ENCODE measurements at places on chromosomes 12 and 14. TPM values are rescaled to one million over a fixed set of nuclear protein-coding genes. Genes with fewer than 3 reads are reported as not detected.

OR6C68 gene
- not detected for total RNA-seq

FAM90A1 gene
- total RNA-seq = 0.54 TPM

DNA sequence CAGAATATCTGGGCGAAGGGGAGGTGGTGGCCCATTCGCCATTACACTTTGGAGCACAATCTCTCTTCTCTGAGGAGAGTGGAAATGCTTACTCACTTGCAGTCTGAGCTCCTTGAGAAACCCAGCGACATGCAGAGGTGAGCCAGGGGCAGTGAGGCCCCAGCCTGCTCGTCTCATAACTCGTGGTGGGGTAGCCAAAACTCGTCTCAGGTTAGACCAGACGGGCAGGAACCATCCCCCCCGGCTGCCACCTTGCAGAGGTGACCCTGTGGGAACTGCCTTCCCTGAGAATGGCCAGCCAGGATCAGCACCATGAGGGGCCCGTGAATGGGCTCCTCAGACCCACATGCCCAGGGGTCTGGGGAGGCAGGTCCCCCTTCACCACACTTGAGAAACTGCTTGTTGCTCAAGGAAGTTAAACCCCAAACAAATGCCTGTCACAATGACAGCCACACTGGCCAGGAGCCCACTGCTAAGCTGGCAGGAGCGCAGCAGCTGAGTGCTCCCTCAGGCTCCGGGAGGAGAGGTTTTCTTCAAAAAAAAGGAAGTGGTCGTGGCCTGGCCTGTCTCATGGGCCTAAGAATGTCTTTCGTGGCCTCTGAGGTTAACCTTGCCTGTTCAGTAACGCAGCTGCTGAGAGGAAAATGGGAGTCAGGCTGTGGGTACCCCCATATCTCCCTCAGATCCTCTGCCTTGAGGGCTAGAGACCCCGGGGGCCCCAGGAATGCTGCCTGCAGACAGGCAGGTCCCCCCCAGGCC, 9.2 kb upstream of the ALDH2 start:
- peak; percentile 58 for DNase-seq

DNA sequence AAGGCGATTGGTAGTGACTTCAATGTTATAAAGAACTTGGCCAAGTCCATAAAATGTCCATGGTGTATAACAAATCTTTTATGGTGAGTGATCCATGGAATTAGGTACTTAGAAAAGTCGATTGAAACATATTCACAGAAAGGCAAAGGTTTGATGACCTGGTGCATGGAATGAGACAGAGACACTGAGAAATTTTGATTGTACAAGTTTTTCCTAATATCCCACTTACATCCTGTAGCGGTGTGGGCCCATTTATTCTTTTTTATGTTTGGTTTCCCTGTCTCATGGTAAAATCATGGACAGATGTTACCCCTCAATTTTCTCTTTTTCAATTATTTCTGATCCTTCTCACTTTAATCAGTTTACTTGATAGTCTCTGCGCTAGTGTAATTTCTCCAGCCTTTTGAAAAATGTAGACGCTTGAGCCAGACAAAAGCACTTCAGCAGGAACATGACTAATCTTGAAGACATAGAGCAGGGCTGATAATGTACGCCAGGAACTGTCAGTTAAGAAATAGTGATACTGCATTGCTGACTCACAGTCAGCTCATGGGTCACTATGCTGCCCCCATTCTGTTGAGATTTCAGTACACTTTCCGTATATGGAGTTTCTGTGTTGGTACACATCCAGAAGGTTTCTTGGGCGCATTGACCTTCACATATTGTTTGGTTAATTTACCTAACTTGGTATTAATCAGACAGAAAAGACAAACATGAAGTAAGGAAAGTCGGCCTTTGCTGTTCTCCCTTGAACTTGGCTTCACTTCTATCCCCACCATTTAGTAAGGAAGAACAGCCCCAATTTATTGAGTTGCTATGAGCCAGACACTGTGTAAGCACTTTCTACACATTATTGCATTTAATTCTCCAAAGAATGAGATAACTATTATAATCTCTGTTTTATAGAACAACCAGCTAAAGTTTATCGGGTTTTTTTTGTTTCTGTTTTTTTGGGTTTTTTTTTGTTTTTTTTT, 841.7 kb downstream of the DIO2 start:
- no peak for DNase-seq

DNA sequence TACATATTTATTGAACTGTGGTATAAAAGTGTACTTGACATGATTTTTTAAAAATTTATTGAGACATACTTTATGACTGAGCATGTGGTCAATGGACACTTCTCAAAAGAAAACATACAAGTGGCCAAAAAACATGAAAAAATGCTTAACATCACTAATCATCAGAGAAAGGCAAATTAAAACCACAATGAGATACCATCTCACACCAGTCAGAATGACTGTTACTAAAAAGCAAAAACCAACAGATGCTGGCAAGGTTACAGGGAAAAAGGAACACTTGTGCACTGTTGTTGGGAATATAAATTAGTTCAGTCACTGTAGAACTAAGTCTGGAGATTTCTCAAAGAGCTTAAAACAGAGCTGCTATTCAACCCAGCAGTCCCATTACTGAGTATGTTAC, 1177.6 kb downstream of the GALC start:
- no peak for DNase-seq

DNA sequence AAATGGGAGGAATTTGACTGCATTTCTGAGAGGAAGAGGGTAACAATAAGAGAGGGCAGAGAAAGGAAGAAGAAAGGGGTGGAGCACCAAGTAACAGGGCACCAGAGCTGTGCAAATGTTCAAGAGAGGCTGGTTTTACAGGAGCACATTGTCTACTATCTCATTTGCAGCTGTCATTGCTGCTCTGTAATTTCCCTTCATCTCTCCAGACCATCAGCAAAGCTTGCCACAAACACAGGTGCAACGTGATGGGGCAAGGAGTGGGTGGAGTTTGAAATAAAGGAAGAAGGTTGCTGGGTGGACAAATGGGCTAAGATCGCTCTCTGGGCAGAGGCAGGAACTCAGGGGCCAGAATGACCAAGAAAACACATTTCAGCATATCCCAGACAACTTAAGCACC, 47.9 kb upstream of the PLEKHG6 start:
- no peak for DNase-seq

GRCh38 chr12:132052196-132052932, 91.8 kb downstream of the DDX51 start:
- no peak for DNase-seq

GRCh38 chr12:89661706-89662330, 46.8 kb downstream of the ATP2B1 start:
- DNase-seq = no peak

- DNase-seq = no peak
Observed at GRCh38 chr14:28323951-28324741, 442.4 kb upstream of the FOXG1 start.

GRCh38 chr12:96156211-96156610, 38.0 kb upstream of the ELK3 start:
- no peak for DNase-seq

DNA sequence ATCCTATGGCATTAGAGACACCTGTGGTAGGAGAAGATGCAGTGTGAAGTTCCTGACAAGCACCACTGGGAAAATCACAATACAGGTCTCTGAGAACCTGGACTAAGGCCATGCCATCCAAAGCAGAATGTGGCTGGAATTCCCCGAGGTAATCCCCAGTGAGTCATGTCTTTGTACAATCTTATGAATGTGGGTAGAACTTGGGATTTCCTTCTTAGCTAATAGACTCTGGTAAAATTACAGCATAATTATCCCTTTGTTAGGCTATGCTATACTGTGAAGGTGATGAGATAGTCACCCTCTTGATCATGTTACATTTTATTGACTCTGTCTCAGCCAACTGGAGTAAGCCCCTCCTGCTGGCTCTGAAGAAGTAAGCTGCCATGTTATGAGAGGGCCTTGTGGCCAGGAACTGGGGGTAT, 224.3 kb upstream of the DCN start:
- DNase-seq = no peak

GRCh38 chr12:63302269-63302940, 151.4 kb upstream of the AVPR1A start:
- no peak for DNase-seq
